Hindlimb muscle (tissue), 1 donor: ENCODE measurements at places on chromosomes 3 and 15.

DNA sequence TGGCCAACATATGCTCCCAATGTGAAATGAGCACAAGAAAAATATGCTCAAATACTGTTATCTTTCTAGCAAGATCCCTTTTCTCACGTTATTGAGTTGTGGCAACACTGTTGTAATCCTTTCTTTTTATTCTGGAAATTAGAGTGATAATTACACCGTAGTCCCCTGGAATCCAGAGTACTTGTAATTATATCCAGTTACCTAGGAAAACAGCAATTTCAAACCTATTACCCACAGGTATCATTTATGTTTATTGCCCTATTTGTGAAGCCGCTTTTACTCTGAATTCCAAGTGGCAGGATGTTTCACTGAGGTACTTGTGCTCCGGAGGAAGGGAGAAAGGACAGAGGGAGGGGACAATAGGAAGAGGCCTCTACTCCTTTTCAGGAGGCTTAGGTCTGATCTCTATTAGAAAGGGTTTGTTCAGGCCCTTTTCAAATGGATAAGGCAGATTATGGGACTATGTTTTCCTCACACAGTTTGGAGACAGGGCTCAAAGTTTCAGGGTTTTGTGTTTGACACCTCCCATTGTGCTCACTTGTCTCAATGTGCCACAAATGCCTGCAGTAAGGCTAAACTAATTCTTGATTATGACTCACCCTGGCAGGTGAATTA, 646.6 kb downstream of the TUSC7 start:
- no peak for DNase-seq

- no peak for DNase-seq
These were observed 269.4 kb downstream of the GBE1 start for GRCh38 chr3:81492040-81492439.

DNA sequence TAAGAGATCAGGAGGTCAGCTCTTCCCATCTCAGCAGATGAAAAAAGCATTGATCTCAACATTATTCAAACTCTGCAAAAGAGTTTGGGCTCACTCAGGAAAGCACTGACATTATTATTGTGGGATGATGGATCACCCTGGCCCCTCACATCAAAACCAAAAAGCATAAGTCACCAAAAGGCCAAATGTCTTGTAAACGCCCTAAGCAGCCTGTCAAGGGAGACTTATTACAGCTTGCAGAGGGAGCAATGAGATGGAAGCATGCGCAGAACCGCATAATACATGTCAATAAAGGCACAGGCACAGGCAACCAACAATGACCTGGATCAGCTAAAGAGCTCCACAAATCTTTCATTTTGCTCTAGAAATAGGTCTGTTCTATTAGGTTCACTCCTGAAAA, 4.6 kb downstream of the FSIP1 start:
- no peak for DNase-seq

DNA sequence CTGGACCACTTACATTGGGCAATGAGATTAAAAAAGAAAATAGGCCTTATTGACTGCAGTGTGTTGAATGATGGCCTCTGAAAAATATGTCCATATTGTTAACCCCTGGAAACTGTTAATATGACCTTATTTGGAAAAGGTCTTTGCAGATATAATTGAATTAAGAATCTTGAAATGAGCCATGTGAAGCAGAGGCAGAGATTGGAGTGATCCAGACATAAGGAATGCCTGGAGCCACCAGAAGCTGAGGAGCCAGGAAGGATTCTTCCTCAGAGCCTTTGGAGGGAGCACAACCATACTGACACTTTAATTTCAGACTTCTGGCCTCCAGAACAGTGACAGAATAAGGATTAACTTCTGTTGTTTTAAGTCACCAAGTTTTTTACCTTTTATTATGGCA, 510.4 kb upstream of the AGTR1 start:
- no peak for DNase-seq

DNA sequence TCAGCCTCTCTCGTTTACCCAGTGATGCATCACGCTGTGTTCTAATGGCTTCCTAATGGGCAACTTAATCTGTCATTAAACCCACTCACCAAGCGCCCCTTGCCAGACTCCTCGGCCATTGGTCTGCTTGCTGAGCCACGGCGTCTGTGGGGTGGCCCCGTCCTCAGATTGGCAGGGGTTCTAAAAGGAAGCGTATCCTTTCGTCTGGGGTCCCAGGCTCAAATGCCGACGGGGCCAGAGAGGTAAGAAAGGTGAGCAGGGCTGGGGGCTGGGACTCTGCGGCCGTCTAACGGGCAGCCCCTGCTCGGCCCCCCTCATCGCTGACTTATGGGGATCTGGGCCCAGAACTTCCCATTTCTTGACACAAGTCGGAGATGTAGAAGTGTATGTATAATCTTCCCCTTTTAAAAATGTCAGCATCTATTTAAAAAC, 315.1 kb upstream of the PROK2 start:
- no peak for DNase-seq

DNA sequence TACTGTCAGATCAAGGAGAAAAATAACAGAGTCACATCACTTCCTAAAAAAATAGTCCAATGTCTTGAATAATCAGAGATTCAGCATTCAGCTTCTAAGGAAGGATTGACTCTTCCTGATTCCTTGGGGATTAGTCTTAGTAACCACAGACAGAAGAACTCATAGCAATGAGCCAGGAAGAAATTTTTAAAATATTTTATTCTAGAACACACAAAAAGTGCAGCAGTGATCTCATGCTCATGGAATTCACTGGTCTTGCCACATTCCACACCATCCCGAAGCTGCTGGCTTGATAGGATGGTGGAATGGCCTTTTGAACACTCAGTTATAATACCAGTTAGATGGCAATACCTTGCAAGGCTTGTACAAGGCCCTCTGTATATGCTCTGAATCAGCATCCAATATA, 43.0 kb upstream of the ABI3BP start:
- no peak for DNase-seq
